GM03348 (cell line): ENCODE measurements at places on chromosomes 6 and 20.

DNA sequence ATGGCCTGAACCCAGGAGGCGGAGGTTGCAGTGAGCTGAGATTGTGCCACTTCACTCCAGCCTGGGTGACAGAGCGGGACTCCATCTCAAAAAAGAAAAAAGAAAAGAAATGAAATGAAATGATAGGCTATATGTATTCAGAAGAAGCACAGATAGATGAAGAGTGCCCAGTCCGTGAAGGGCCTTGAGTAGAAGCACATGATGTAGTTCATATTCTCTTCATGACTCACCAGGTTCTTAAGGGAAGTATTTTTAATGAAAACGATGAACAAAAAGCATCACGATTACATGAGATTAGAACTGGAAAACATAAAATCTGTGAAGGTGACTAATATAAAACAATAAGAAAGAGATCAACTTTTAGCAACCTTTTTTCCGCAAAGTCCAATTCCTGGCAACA is 29.8 kb downstream of the TPD52L1 start:
- DNase-seq, result no peak

- DNase-seq, result no peak
Observed at GRCh38 chr20:18428490-18429173, 38.2 kb downstream of the DZANK1 start.

DNA sequence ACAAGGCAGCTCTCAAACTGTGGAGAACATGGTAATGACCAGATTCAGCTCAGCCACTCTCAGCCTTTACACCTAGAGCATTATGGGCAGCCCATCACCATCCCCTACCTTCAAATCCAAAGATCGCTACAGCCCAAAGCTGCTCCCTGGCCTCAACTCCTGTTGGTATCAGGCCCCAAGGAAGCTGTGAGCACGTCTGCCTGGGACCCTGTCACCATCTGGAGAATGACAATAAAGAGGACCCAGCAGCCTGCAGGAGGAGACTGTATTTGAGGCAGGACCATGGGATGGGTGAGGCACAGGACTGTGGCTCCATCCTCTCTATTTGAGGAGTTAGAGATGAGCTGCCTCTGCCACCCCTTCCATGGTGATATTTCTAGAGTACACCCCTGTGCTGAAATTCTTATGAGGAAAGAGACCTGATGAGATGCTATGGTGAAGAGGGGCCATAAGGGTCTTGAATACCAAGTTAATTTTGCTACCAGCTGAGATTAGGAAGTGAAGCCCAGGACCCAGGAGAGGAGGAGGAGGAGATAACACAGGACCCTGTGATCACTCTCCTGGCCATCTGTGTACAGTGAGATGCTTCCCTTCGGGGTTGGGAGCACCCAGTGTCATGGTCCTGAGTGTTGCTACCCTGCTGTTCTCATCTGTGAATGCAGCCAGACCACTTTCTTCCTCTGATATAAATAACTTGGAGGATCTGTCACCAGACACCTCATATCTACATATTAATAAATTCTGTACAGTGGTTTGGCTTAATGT is 19.6 kb upstream of the MICB start:
- DNase-seq, result no peak

DNA sequence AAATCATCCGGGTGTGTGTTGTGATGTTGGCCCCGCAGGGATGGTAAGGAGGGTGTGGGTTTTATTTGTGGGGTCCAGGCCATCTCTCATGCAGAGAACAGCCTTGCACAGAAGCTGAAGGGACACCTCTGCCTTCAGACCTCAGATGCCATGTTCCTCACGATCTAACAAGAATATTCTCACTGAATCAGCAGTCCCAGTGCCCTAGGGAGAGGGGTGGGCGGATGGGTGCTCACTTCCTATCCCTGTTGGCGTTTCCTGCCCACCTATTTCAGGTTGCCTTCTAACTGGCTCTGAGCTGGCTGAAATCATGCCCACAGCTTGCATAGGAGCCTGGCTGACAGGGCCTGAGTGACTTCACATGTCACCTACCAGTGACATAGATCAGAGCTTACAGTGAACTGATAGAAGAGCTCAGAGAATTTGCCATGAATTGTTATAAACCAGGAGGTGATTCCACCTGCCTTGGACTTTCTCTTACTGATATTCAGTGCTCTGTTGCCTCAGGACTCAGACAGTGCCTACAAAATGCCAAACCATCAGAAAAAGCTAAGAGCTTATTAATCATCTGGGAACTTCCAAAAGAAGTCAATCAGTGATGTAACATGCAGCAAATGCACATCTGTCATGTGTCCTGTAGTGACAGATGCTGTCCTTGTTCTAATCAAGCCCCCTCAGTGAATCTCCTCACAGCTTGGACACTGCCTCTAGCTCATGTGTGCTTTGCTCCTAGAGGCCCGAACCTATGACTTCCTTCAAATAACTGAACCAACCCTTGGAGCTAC is 285.8 kb upstream of the PRND start:
- DNase-seq, result no peak

DNA sequence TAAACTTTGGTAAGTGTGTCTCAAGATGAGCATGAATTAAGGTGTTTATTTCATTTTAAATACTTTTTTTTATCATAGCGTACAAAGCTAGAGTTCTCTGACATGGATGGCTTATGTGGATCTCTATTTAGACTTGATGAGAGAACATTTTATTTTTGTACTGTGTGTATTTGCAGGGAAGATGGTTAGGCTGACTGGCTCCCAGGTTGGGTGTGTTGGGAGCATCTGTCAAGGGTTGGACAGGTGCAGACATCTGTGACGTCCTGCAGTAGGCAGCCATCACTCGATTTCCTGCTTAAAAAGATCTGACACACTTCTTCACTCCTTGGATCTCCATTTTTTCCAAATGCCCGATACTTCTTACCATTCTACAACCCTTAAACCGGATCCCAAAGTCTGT is 221.9 kb upstream of the QKI start:
- no peak for DNase-seq

DNA sequence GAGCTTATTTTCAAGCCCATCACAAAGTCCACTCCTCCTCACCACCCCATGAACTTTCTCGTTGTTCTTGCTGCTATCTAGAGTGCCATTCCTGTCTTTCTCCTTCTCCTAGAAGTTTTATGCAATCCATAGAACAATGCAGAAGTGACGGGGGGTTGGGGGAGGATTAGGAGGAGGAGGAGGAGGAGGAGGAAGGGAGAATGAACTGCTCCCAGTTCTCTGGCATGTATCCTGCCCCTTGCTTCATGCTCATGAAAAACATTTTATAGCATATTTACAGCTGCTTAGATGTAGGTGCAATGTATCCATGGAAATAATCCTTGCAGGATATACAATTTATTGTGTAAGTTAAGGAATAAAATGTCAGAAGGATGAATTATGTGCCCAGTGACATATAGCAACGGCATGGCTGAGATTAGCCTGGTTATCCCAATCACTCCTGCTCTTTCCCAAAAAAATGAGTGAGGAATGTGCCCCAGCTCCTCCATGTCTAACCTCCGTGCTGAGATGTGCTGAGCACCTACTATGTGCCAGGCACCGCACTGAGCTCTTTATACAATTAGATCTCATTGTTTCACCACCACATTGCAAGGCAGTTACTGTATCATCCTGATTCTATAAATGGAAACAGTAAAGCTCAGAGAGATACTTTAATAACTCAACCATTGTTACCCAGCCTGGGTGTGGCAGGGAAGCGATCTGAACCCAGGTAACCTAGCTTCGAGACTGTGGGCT is 41.6 kb upstream of the TFAP2C start:
- DNase-seq, result no peak

DNA sequence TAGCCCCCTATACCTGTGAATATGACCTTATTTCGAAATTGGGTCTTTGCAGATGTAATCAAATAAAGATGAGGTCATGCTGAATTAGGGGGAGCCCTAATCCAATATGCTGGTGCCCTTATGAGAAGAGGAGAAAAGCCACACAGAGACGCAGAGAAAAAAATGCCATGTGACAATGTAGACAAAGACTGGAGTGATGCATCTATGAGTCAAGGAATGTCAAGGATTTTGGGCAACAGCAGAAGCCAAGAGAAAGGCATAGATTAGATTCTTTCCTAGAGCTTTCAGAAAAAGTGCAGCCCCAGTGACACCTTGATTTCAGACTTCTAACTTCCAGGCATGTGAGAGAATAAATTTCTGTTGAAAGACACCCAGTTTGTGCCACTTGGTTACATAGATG is 47.4 kb upstream of the HS3ST5 start:
- no peak for DNase-seq

DNA sequence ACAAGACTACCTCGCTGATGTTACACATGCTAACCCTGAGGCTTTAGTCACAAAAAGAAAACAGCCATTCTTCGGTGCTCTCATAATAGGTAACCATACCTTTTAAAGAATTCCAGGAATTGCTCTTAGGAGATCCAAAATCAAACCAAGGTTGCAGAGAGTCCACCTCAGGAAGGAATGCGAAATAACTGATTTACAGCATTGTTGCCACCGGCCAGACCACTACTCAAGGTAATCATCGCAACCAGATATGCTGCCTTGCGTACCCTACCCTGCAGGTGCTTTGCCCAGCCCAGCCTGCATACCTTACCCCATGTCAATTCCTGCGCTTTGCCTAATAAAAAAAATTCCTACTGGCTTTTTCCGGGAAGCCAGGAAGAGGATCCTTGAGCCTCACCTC is 27.0 kb downstream of the NUP153 start:
- DNase-seq, result no peak

DNA sequence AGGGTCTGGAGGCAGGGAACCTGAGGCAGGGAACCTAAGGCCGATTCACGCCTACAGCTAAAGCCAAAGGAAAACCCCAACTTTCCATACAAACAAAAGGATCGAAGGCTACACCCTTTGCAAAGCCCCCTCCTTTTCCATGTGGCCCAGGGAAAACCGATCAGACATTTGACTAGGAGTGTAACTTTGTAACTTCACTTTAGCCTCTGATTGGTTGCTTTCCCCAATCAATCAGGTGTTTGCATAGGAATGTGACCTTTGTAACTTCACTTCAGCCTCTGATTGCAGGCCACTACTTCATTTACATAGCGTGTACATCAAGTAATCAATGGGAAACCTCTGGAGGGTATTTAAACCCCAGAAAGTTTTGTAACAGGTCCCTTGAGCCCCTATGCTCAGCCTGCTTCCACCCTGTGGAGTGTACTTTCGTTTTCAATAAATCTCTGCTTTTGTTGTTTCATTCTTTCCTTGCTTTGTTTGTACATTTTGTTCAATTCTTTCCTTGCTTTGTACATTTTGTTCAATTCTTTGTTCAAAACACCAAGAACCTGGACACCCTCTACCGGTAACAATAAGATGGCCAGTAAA is 43.3 kb downstream of the CHD6 start:
- no peak for DNase-seq

DNA sequence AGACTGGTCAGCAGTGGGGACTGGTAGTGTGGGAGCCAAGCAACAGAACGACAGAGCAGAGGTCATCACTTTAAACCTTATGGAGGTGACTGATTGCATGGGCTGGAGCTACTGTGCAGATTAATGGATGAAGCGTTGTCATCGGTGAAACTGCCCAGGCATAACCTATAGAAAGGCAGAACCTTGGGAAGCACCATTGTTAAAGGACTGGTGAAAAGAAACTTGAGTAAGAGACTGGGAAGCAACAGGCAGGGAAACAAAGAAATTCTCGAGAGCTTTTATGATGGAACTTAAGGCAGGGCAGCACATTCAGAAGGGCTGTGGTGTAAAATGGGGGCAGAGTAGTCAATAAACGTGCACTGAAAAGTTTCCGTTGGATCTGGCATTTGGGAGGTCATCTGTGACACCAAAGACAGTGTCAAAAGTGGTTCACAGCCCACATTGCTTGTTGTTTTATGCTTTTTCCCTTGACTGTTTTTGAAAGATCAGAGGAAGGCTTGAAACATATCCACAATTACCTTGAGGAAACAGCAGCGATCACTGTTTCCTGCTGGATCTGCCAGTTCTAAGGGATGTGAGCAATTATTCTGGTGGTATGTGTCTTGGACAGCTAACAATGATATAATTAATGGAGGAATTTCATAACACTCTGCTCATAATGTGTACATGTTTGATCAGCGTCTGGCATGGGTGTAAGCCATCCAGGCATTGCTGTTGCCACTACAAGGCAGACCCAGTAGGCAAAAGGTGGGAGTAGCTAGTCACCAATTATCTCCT is 62.7 kb downstream of the LRRC1 start:
- DNase-seq, result peak; percentile 31

- DNase-seq, result no peak
Observed at GRCh38 chr20:62609279-62609720, 33.0 kb upstream of the SLCO4A1 start.

GRCh38 chr6:72828904-72829303 is 207.0 kb downstream of the KCNQ5 start:
- DNase-seq, result no peak

GRCh38 chr20:768426-768978 is at the start of gene SLC52A3:
TSS of gene SLC52A3 (minus strand) at chr20:768500. CDS start at chr20:765774, 2,726 bp downstream.
- DNase-seq, result no peak

DNA sequence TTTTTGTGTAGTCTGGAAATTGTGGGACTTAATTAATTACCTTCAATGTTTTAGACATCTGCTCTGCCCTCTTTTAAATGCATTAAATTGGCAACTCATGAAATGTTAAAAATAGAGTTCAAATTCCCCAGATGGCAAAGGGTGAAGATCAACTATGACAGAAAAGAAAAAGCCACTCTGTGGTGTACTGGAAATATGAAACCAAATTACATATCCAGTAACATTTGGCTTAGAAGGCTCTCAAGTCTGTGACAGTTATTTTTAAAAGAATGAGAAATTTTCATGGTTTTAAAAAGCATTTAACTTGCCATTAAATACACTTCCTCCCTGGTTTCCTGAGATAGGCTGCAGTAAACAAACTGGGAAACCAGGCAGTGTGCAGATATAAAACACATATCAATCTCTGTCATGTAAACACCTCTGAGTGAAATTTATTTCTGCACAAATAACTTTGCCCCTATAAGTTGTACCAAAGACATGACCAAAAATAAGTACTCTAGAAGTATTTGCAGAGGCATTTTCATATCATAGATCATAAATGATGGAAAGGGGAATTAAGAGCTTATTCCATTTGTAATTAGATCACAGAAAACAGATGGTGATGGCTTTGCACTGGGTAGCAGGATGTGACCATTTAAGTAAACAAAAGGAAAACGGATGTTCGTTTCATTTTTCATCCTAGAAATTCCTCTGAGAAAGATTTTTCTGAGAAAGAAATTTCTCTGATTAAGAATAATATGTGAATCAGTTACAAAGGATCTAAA is 360.1 kb downstream of the SAMD5 start:
- no peak for DNase-seq
